ENCODE measurements at places on chromosomes 11 and 22. TPM values are rescaled to one million over a fixed set of nuclear protein-coding genes. Genes with fewer than 3 reads are reported as not detected.

DNA sequence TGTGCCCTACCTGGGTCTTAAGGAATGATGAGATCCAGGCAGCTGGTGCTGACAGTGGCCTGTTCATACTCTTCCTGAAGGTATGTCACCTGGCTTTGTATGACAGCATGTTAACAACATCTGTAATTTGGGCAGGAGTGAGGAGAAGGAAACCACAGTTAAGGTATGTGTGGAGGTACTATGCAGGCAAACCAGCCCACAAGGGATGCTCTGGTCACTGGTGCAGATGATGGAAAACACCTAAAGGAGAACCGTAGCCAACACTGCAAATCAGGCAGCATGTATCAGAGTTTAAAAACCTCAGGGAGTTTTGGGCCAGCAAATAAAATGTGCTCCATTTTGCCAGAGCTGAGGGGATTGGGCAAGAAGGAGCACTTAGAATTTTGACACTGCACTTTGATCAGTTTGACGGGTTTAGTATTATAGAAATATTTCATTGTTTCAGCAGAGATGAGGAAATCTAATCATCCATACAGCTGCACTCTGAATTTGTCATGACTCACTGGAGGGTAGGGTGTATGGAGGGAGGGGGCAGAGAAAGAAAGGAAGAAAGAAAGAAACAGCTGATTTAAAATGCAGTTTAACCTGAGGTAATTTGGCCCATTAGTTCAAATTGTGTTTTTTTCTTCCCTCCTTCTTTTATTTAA lies 260.9 kb downstream of the KIRREL3 start:
- DNase-seq, result no peak

DNA sequence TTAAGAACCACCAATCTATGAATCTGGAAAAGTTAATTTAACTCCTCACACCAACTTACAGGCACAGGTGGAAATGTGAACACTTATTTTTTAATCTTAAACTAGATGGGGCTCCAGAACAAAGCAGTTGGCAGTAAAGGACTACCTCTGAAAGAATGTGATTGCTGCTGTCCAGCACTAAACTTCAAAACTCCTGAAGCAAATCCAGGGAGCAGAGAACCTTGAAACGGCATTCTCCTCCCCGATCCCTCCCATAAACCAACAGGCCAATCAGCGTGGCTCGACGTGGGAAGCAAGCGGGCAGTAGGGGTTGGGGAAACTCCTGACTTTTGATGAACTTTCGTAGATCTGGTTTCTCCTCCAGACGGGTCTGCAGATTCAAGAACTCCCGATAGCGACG lies 5.0 kb downstream of the SNX19 start:
- no peak for DNase-seq

GRCh38 chr22:41469218-41469851 lies 418 bp downstream of the ACO2 start:
- no peak for DNase-seq

DNA sequence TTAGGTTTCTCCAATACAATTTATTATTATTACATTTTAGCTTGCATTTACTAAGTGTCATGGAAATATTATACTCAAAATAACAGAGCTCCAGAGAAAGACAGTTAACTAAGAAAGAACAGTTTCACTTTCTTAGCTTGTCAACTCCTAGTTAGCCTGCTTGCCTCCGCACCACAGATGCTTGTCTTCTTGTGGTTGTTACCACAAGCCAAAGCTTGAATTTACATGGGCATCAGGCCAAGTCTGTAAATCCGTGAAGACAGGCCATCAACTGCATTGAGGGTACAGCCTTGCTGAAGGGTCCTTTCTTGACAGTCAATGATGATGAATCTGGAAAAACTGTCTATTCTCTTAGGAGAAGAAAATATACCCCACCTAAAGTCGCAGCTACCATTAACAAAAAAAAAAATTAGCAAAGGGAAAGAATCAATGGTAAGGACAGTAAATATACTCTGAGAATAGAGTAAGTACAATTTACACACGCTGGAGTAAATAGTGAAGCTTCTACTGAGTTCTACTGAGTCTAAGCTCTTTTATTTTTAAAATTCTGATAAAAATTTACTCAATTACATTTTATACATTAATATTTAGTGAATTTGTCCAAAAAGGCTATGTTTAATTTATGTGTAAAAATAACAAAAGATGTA lies 15.6 kb upstream of the DENND5A start:
- no peak for DNase-seq

Gene TMA7B
- not detected for polyA plus RNA-seq
